ENCODE measurements at places on chromosomes 1 and 21.

- DNase-seq: no peak
Measured at GRCh38 chr21:21030311-21030710, 32.1 kb downstream of the NCAM2 start.

DNA sequence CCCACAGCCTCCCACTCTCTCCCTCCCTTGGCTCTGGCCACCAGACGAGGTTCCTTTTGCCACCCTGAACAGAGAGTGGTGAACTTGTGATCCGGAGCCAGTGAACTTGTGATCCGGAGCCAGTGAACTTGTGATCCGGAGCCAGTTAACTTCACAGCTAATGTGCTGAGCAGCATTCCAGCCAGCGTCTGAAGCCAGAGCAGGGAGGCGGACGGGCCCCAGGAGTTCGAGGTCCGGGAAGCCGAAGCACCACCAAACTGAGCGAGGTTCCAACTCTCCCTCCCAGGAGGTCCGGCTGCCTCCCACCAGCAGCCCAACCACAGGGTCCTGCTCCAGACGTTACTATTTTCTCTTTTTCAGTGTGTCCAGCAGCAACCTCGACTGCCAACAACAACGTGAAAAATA, 85.8 kb downstream of the SYF2 start:
- DNase-seq: no peak

DNA sequence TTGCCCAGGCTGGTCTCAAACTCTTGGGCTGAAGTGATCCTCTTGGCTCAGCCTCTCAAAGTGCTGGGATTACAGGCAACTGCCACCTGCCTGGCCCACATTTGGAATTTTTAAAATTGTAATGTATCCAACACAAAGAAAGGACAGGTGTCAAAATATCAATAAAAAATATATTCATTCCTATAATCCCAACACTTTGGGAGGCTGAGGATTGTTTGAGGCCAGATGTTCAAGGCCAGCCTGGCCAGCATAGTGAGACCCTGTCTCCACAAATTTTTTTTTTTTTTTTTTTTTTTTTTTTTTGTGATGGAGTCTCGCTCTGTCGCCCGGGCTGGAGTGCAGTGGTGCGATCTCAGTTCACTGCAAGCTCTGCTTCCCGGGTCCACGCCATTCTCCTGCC, 10.0 kb downstream of the HES2 start:
- no peak for DNase-seq

DNA sequence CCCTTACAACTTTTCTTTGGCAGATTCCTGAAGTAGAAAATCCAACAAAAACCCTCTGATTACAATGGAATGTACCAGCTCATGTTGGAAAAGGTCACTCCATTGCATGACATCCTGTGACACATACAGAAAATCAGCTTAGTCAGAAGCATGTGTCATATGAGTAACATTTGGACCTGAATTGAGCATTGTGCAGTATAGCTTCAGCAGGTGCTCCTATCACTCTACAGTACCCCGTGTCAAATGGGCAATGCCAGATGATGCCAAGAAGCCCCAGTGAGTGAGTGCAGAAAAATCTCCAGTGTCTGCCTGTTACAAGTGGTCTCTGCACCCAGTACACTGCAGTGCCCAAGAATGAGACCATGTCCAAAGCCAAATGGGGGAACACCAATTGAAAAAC, 129.7 kb upstream of the RUNX1 start:
- DNase-seq: peak; percentile 4

GRCh38 chr1:90317628-90318027, 322.7 kb downstream of the ZNF326 start:
- DNase-seq: no peak

DNA sequence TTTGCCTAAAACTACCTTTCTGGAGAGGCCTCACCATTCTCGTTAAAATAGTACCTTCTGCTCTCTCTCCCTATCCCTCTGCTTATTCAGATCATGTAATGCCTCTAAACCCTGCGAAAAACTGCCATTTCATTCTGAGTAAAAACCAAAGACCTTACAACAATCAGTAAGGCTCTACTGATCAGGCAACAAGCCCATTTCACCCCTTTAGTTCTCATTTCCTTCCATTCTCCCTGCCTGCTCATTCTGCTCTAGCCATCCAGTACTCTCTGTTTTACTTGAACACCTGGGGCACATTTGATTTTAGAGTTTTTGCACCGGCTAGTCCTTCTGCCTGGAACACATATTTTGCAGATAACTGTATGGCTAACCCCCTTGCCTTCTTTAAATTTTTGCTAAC, 187.8 kb downstream of the COQ8A start:
- DNase-seq: no peak

GRCh38 chr21:42002421-42002958, 7.7 kb downstream of the ZBTB21 start:
- peak; percentile 28 for DNase-seq

GRCh38 chr1:21084111-21084810, 92.4 kb downstream of the EIF4G3 start:
- DNase-seq: no peak

DNA sequence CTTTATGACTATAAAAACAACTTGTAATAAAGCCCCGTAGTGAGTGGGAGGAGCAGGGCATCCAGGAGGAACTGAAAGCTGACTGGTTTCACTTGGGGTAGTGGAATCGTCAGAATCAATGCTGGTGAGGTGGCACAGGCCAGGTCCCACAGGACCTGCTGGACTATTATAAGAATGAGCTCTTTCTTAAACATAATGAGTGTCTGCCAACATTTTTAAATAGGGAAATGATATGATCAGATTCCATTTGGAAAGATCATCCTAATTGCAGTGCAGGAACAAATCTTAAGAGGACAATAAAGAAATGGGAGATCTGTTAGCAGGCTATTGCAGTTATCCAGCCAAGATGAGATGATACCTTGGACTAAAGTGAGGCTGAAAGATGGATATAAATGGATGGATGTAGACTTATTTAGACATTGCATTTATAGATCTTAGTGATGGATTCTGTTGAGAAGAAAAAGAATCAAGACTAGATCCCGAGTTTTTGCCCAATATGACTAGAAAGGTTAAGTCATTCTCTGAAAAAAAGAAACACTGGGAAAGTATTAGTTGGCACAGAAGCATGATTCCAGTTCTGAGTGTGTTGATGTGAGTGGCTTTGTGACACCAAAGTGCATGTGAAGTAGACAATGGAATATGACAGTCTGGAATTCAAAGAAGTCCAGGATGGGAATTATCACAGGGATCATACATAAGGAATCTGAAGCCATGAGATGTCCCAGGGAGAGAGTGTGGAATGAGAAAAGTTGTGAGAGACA, 153.3 kb upstream of the SGIP1 start:
- no peak for DNase-seq

DNA sequence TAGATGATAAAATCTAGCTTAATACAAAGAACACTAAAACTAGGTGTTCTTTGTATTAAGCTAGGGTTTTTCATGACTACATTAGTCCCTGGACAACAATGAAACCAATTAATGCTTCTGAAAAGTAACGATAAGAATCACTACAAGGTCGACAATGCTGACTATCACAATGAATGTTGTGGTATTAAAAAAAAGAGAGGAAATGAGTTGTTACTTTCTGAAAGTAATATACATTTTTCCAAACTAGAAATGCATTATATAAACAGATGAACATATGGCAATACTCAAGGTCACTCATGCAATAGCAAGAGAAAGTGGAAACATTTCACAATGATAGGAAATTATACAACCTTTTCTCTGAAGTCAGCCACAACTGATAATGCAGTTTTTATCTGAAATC, 19.0 kb downstream of the DPH5 start:
- no peak for DNase-seq

- no peak for DNase-seq
Measured at GRCh38 chr1:22645931-22646330, 2.5 kb downstream of the C1QC start.

GRCh38 chr1:147109041-147109440, 63.2 kb downstream of the PRKAB2 start:
- no peak for DNase-seq

GRCh38 chr1:147283011-147283410, 40.5 kb downstream of the CHD1L start:
- no peak for DNase-seq

DNA sequence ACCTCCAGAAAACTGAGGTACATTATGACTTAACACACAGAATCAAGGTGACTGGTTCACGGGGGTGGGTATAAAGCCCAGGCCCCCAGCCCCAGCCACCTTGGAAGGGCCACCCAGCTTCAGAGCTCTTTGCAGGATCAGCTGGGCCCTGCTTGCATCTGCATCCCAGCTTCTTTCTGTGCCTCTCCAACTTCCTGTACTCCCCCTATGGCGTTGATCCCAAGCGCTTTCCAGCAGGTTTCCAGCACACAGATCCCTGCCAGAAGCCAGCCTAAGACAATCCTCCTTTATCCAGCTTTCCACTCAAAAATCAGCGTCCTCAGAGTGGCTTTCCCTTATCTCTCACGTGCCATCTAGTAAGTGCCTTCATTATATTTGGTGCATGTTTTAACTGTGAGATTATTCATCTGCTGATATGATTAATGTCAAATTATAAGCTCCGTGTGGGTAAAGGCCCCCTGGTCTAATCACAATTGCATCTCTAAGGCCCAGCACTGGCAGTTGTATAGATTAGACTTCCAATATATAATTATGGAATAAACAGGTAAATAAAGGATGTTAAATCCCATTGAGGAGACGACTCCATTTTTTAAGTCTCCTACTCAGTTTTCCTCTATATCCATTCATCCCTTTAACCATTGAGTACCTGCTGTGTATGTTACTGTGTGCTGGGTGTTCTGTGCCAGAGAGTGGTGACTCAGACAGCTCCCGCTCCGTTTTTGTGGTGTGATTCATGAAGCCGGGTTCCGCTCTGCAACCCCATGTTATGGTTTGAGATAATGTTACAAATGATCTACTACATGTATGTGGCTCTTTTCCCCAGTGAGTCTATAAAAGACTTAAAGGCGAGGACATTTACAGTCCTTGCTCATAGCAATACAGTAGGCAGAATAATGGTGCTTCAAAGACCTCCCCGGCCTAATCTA, 387.6 kb downstream of the PCP4 start:
- DNase-seq: no peak

- no peak for DNase-seq
Measured at GRCh38 chr1:172356620-172357019, 63.9 kb upstream of the C1orf105 start.

DNA sequence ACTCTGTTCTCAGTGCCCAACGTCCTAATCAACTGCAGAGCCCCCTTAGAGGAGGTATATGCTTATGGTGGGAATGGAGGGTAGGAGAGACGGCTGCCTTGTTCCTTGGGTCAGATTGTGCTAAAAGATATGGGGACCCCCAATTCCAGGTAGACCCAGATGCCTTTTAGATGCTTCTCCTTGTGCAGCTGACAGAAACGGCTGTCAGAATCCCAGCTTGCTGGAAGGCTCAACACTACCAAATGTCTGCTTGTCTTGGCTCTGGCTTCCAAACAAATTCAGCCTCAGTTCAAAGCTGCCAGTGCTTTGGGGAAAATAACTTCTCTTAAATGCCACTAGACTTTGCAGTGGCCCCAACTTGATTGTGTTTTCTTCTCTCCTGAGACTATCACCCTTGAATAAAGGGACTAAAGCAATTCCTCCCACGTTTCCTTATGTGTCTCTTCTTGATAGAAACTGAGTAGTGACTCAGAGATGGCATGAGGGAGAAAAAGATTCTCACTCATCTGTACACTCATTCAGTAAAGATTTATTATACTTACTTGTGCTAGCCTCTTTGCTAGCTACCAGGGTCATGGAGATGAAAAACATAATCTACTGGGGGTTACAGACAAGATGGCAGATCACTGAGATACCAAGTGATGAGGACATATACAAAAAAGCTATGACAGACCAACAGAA, 3.4 kb upstream of the RNF19B start:
- DNase-seq: peak; percentile 60

- DNase-seq: no peak
Measured at GRCh38 chr1:88847643-88848042, 43.7 kb downstream of the GTF2B start.

- no peak for DNase-seq
Measured at GRCh38 chr1:229726061-229726460, 100.0 kb downstream of the URB2 start.

DNA sequence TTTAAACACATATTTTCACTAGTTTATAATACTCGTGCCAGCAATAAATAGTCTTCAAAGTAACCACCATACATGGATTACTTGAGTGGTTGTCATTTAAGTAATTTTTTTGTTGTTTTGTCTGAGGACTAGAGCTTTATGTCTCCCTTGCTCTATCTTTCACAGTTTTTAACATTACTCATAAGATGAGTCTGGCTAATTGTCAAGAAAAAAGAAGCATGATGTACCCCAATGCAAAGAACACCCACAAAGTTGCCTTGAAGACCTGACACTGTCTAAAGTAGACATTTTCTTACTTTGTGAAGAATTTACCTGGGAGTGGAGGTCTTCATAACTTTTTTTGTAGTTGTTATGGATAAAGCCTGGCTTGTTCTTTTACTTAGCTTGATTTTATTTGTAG, 210.4 kb upstream of the BRINP3 start:
- no peak for DNase-seq

DNA sequence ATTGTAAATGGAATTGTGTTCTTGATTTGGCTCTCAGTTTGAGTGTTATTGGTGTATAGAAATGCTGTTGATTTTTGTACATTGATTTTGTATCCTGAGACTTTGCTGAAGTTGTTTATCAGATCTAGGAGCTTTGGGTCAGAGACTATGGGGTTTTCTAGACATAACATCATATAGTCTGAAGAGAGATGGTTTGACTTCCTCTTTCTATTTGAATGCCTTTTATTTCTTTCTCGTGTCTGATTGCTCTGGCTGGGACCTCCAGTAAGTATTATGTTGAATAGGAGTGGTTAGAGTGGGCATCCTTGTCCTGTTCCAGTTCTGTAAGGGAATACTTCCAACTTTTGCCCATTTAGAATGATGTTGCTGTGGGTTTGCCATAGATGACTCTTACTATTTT, 39.1 kb upstream of the ANGPTL1 start:
- no peak for DNase-seq
